ENCODE measurements at places on chromosomes 3 and 15.

- DNase-seq = no peak
These were observed 61.4 kb downstream of the BFSP2 start for GRCh38 chr3:133461291-133461690.

DNA sequence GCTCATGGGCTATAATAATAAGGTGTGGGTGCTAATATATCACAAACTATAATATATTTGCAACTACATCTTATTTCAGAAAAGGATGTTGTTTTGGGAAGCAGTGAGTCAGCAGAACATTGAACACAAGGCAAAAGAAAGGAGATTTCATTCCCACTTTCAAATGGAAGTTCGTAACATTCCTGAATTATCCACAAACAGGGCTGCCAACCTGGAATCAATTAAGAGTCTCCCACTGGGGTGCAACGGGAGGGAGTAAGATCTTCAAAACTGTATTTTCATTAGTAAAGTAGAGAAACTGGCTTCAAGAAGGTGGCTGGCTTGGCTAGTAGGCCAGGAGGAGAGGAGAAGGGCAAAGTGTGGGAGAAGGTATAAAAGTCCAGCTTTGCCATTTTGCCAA, 479.6 kb downstream of the CNTN3 start:
- DNase-seq = no peak

GRCh38 chr15:91316126-91316525, 216.1 kb downstream of the SV2B start:
- DNase-seq = no peak

GRCh38 chr3:14549256-14549919, 9.2 kb upstream of the GRIP2 start:
- peak; percentile 25 for DNase-seq

GRCh38 chr15:64100958-64101357, 5.2 kb downstream of the SNX1 start:
- no peak for DNase-seq

GRCh38 chr3:184372296-184372821, 5.6 kb downstream of the THPO start:
- no peak for DNase-seq

- peak; percentile 89 for DNase-seq
These were observed 534.2 kb downstream of the ZIC1 start for GRCh38 chr3:147943265-147943945.

GRCh38 chr3:188104050-188104449, 49.9 kb upstream of the LPP start:
- no peak for DNase-seq

DNA sequence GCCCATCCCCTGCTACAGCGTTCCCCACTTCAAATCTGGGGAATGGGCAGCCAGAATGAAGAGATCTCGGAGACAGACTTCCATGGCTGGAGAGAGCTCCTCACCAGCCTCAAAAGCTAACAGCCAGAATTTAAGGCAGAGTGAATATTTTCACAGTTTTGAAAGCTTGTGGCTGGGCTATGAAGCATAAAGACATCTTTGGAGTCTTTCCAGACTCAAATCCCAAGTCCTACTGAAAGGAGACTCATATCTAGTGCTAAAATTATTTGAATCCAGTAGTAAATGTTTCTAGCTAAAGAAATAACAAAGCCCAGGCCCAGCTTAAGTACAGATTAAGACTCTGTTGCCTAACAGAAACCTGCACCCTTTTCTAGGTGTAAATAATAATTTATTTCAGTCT, 628.4 kb upstream of the ALCAM start:
- DNase-seq = peak; percentile 9

DNA sequence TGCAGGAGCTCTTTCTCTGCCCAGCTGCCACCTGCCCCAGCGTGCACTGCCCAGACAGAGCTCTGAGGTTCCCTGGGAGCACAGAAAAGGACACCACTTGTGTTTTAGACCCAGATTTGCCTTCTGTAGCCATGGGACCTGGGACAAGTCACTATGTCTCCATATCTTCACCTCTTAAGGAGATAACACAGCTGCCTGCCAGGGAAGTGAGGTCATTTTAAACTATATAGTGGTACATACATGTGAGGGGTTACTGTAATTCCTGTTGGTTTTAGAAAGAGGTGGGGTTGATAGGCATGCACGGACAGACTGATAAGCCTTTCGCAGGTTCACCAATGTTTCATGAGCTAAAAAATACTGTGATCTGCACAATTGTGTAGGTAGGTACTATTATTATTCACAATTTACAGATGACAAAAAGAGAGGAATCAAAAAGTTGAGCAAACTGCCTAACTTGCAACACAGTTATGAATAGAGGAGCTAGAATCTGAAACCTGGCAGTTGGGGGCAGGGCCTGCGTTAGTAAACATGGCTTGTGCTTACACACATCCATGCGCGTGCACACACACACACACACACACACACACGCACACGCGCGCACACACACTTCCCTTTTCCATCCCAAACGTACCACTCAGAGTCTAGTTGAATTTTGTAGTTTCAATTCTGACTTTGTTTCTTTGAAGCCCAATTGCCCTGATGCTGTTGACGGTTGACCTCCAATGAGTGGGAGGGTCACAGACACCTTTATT, 193.6 kb downstream of the FAM43A start:
- DNase-seq = no peak

GRCh38 chr3:107767897-107768605, 245.3 kb downstream of the BBX start:
- peak; percentile 81 for DNase-seq

DNA sequence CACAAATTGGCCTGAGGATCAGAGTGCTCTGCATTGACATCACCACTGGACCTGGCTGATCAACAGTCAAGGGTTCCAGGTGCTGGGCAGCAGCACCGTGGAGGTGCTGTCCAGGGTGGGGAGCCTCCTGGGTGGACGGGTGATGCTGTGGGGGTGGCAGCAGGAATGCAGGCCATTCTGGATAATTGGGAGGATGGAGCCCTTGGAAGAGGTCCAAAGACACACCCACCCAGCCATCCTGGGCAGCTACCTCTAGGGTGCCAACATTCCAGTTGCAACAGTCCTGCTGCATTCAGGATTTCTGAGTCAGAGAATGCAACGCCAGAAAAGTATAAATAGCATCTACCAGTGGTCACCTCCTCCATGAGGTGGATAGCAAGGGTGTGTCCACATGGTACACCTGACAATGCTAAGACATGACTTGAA, 26.8 kb downstream of the STARD5 start:
- peak; percentile 71 for DNase-seq

DNA sequence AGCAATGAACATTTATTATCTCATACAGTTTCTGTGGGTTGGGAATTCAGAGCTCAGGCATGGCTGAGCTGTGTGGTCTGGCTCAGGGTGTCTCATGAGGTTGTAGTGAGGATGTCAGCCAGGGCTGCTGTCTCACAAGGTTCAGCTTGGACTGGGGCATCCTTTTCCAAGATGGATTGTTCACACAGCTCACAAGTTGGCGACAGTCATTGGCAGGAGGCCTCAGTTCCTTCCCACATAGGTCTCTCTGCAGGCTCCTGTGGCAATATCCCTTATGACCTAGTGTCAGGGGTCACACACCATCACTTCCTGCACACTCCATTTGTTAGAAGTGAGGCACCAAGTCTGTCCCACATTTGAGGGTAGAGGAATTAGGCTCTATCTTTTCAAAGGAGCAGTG, 56.0 kb downstream of the RPLP1 start:
- DNase-seq = no peak

DNA sequence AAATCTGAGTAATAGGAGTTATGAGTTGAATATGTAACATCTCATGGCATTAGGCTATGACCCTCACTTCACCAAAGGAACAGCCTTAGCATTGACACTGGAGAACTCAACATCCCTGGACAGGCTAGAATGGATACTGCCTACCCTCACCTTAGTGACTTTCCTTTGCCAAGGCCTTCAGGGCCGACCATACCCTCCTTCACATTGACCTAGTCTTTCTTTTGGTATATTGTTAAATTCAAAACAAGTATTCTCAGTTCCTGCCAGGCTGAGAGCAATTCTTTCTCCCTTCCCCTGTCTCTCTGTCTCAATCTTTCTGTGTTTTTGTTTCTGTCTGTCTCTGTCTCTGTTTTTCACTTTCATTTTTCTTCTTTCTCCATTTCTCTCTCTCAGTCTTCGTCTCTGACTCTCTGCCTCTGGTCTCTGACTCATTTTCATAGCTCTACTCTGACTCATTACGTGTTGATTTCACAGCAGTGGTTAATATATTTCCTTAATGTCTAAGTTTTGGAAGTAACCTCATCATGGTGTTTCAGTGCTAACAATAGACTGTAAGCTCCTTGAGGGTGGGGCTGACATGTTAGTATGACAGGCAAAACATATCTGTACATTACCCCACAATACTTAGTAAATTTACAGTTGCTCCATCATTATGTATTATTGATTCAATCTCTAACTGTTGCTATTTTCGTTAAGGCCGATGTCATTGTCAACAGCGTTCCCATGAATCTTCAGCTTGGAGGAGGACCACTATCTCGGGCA, 32.5 kb downstream of the PARP15 start:
- DNase-seq = peak; percentile 78

GRCh38 chr15:75112278-75112847, 89.0 kb downstream of the PPCDC start:
- DNase-seq = no peak

DNA sequence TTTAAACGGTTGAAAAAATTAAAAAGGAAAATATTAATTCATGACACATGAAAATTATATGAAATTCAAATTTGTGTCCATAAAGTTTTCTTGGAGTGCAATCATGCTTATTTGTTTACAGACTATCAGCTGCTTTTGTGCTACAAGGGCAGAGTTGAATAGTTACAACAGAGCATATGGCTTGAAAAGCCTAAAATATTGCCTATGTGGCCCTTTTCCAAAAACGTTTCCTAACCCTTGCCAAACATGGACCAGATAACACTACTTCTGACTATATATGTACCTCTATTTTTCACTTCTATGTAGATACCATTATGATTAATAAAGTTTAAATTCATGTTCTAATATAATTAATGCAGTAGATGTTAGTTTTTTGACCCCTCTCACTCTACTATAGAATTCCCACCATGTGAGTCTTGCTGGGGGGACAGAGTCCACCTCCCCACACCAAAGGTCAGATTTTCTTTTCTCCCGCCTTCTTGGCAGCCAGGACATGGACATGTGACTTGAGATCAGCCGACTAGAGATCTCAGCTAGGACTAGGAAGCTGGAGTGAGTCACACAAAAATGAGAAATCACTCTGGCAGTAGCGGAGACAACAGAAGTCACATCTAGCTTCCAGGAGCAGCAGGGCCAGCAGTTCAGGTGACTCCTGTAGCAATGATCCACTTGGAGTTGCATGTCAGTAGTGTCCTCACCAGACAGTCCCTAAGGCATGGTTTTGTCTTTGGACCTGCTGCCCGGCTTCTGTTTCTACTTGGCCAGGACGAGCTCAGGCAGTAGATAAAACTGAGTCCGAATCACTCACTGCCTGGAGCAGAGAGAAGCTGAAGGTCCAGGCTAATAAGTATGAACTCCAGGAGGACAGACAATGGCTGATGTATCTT, 22.4 kb downstream of the CIAO2A start:
- peak; percentile 72 for DNase-seq

GRCh38 chr3:194001-194400, 2.6 kb upstream of the CHL1 start:
- no peak for DNase-seq

DNA sequence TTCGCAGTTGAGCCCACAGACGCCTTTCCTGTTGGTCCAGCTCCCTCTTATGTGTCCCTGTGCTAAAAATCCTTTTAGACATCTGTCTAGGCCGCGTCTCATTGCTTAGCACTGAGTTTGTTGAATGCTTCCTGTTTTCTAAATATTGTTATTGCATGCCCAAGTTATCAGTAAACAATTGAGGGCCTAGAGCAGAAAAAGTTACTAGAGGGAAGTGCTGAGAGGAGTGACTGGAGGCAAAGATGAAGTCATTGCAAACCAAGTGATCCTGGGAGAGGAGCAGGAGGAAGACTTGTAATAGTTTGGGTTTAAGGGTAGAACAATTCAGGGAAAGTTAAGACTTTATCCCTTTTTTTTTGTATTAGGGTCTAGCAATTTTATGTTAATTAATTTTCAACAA, 88.1 kb downstream of the DCUN1D1 start:
- no peak for DNase-seq

- no peak for DNase-seq
These were observed 140.9 kb downstream of the KCNMB2 start for GRCh38 chr3:178676942-178677790.

- DNase-seq = no peak
These were observed 6.2 kb upstream of the TMF1 start for GRCh38 chr3:69058180-69058946.

DNA sequence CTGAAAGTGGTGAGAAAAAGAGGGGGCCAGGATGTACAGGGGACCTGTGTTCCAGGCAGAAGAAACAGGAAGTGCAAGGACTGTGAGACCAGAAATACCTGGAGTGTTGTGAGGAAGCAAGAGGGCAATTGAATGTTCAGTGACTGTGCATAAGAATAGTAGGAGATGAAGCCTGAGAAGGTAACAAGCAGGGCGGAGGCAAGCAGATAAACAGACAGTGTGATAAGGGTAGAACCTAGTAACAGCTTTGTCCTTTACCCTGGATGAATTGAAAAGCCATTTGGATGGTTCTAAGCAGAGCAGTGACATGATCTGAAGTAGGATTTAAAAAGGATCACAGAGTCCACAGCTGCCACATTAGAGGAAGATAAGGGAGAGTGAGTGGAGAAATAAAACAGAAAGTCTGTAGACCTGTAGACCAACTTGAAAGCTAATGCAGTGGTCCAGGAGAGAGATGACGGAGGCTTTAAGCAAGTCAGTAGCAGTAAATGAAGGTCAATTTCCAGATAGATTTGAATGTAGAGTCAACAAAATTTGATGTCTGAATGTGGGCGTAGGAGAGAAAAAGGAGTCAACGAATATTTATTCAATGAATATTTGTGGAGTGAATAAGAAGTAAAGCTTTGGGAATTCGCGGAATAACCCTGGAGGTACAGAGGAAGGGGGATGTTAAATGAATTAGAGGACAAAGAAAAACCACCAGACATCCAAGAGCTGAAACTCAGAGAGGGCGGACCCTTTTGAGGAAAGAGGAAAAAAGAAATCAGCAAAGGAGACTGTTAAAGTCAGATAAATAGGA, 4.2 kb upstream of the PLOD2 start:
- DNase-seq = peak; percentile 54
